ENCODE measurements at places on chromosomes 2 and 18.

- no peak for DNase-seq
These were observed 518.2 kb upstream of the ZEB2 start for GRCh38 chr2:145038041-145038525.

DNA sequence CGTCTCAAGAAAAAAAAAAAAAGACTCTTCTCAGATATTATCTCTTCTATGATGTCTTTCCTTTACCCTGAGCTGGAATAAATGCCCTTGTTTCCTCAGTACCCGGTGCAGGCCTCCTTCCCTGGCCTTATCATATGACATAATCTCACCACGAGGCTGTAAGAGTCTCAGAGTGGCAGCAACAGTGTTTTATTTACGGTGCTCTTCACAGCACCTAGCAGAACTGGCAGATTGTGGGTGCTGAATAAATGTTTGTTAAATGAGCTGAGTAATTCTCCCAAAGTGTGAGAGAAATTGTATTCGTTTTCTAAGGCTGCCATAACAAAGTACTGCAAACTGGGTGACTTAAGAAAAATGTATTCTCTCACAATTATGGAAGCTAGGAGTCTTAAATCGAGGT, 82.8 kb upstream of the CD28 start:
- no peak for DNase-seq

GRCh38 chr2:202149936-202150335, 76.9 kb downstream of the KIAA2012 start:
- no peak for DNase-seq

- DNase-seq, result peak; percentile 43
These were observed 286.5 kb upstream of the SYT4 start for GRCh38 chr18:43563780-43564179.
